ENCODE measurements at places on chromosomes 6 and 20.

- no peak for DNase-seq
Measured at GRCh38 chr6:47440719-47441118, 36.9 kb upstream of the CD2AP start.

GRCh38 chr6:152461556-152461955, 175.6 kb downstream of the SYNE1 start:
- no peak for DNase-seq

GRCh38 chr6:46220352-46221221, 49.8 kb upstream of the ENPP5 start:
- no peak for DNase-seq

- DNase-seq: no peak
Measured at GRCh38 chr6:22965889-22966288, 396.5 kb downstream of the HDGFL1 start.

GRCh38 chr20:31678389-31679356, 41.0 kb downstream of the COX4I2 start:
- no peak for DNase-seq

GRCh38 chr20:11132819-11133415, 459.1 kb upstream of the JAG1 start:
- DNase-seq: no peak

DNA sequence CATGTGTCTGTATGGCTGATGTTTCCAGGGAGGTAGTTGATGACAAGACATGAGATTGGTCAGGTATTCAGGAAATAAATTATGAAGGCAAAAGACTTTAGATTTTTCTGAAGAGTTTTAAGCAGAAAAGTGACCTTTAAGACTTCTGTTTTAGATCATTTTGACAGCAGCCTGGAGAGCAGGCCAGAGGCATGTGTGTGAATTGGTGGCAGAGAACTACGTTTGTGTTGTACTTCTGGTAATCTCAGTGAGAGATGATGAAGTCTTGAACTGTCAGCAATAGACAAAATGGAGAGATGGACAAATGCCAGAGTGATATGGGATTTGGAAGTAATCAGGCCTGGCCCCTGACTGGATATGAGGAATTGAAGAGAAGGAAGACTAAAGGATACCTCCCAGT, 30.8 kb downstream of the FARS2 start:
- DNase-seq: no peak

- DNase-seq: no peak
Measured at GRCh38 chr6:11771473-11772048, 7.0 kb downstream of the ADTRP start.

GRCh38 chr6:133512410-133513016, 271.4 kb downstream of the EYA4 start:
- peak; percentile 40 for DNase-seq

- no peak for DNase-seq
Measured at GRCh38 chr6:110731196-110731595, 84.1 kb downstream of the CDK19 start.

GRCh38 chr6:16585805-16586204, 175.5 kb downstream of the ATXN1 start:
- DNase-seq: no peak

- no peak for DNase-seq
Measured at GRCh38 chr6:128047989-128048388, 147.1 kb upstream of the THEMIS start.

GRCh38 chr6:110485491-110485890, 9.1 kb upstream of the SLC22A16 start:
- no peak for DNase-seq

DNA sequence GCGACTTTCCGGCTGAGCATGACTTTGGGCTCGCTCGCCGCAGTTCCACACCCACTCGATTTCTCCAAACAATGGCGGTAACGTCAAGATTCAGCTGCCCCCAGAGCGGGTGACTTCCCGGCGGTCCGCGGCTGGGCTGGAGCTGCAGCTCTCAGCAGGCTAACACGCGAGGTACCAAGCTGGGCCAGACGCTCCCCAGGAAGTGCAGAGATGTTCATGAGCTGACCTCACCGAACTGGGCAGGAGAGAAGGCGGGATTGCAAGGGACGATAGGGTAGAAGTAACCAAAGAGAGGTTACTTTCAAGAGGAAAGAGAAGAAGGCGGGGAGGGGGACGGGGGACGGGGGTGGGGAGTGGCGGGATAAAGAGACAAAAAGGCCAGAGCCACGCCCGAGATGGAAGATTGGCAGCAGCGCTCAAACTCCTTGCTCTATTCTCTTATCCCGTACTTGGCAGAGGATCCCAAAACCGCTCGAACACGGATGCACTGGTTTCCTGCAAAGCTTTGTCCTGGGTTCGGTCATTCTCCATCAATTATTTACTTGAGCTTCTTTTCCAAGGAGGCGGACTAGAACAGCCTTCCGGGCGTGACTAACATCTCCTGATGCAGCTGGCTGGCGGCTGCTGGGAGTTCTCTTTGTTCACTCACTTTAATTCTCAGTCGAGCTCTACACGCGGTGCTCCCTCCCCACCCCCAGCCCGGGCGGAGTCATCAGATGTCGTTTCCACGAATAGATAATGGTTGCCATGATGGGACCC, at the start of gene MTCL3:
MTCL3 (minus strand) TSS at position 626 of the 759 bp plus-strand sequence.
- DNase-seq: no peak

DNA sequence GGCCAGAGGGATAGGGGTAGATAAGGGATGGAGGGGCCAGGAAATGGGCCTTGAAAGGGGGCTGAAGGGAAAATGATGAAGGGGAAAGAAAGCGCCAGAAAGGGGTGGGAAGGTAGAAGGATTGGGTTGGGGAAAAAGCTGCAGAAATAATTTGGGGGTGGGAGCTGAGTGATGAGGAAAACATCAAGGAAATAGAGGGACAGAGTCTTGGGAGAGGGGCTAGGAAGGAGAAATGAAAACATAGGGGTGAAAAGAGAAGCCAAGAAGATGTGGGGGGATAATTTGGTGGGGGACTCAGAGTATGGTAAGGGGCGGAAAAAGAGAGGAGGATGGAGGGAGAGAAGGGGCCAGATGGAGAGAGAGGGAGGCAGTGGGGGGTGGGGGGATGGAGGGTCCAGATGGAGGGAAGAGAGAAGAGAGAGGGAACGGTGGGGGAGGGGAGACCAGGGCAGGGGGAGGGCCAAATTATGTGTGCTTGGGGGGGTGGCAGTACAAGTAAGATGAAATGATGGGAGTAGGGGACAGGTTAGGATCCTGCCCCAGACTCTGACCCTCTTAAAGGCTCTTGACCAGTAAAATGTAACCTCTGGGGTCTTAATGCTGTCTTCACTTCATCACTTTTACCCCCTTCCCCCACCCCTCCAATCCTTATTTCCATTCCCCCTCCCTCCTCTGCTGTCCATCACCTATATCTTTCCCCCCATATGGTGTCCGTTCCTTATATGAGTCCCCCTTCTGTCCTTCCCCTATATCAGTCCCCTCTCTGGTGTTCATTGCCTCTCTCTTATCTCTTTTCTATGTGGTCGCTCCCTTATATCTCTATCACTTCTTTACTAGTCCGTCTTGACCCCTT, 852 bp downstream of the SYNGAP1 start:
- DNase-seq: no peak

DNA sequence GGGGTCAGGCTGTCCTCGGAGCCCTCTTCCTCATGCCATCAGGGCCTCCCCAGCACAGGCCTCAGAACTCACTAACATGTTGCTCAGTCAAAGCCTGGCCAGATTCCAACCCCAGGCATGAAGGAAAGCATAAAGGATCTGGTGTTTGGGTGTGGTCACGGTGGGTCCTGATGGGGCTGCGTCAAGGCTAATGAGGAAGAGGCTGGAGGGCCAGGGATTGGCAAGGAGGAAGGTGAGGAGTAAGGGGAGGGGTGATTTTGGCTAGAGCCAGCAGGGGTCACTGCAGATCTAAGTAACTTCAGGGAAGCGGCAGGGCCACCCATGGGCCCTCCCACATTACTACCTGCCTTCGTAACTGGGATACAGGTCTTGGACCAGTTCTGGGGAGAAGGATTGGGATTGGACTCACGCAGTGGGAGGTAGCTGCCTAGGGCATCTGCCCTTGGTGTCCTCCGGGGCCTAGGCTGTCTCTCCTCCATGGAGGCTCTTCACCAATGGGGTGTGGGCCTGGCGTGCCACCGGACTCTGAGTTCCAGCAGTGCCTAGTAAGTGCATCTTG, 36.2 kb upstream of the MRPS18A start:
- peak; percentile 81 for DNase-seq

DNA sequence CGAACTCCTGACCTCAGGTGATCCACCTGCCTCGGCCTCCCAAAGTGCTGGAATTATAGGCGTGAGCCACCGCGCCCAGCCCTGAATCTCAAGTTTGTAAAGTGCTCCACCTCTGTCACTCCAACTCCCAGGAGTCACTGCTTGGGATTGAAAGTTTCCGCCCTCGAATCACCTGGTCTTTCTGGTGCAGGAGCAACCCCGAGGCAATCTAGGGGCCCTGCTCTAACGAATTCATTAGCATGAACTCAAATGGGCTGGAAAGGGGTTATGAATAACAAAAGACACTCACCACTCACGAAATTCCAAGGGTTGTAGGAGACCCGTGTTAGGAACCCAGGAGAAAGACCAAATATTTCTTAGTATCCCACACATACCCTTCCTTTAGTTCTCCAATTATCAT, 26.1 kb downstream of the RBCK1 start:
- no peak for DNase-seq

GRCh38 chr6:15977050-15977449, 151.8 kb upstream of the MYLIP start:
- no peak for DNase-seq

All from HEK293T (cell line).